ENCODE measurements at places on chromosomes 3 and 15.

DNA sequence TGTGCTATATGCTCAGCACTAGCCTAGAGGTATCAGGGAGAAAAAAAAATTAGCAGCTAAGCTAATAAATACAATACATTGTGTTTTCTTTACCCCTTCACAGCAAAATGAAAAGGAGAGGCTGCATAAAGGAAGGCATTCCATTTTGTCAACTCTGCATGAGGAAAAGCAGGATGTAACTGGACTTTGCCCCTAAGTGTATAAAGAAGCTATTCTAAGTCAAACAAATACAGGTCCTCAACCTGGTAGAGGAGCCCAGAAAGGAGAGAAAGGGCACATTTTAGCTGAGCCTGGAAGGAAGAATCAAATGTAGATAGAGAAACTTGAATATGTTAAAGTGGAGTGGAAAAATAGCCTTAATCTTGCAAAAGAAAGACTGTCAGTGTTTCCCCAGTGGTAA lies 89.0 kb upstream of the SPRED1 start:
- DNase-seq = no peak

DNA sequence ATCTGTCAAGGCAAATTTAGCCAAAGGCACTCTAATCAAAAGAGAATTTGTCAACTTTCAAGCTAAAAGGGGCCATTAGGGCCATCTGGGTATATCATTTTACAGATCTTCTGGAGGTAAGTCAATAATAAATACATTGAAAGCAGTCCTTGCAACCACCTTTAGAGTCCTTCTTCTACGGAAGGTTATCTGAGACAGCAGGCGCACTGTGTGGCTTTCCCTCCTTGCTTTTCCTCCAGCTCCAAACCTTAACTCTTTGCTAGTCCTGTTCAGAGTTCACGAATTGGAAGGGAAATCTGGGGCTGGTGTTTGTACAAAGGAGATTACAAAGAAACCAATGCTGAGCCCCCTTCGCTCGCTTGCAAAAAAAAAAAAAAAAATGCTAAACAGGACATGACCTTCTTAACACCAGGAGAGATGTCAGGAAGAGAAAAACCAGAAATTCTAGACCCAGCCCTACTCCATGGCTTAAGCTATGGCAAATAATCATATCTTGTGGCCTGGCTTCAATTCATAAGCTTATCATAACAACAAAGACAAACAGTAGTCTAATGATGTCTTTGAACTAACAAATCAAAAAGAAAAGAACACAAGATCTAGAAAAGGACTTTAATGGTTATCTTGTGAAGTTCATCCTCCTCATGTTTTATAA lies 215.7 kb downstream of the STT3B start:
- DNase-seq = no peak

GRCh38 chr3:23003733-23004046 lies 199.4 kb upstream of the UBE2E2 start:
- no peak for DNase-seq

DNA sequence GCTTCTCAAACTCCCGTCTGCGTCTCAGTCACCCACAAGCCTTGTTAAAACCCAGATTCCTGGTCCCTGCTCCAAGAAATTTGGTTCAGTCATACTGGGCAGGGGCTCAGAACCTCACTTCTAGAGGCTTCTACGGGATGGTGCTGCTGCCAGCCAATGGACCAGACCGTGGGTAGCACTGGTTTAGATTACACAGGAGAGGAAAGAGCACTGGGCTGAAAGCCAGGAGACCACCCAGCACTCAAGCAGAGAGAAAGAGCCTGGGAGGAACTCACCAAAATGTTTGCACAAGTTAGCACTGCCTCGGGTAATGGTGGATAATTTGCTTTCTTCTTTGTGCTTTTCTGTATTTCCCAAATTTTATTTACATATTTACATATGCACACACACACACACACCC lies 46.9 kb upstream of the MUC13 start:
- no peak for DNase-seq

DNA sequence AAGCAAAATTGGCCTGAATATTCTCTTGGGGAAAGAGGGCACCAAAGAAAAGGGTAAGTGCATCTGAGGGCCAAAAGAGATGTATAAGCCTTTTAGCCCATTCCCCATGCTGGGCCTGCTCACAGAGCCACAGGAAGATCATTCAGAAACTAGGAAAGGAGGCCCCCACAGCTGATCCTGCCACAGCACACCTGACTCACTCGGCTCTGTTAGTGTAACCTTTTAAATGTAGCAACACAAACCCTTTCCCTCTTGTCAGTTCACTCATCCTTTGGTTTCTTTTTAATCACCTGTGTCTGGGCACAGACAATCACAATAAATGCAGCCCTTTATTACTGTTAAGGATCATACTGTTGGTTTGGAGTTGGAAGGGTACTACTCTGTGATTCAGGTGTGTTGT lies 69.9 kb downstream of the PDCD6IP start:
- DNase-seq = no peak

Measured in sigmoid colon (tissue), 7 donors.